Daoy (cell line): ENCODE measurements at places on chromosomes 2 and 18. TPM values are rescaled to one million over a fixed set of nuclear protein-coding genes. Genes with fewer than 3 reads are reported as not detected.

Gene OR6B2
- not detected in 2 replicates for total RNA-seq

Gene TYMS
- 14.1 and 20.9 TPM in 2 replicates for total RNA-seq

Gene RAD51AP2
- not detected in 2 replicates for total RNA-seq

Gene FEV
- 0.34 TPM in 1 of 2 replicates, not detected in the other for total RNA-seq

Gene ATP6V1B1
- total RNA-seq = 0.40 TPM in 1 of 2 replicates, not detected in the other

Gene IL18R1
- total RNA-seq = 4.6 and 7.0 TPM in 2 replicates

Gene ALPG
- total RNA-seq = not detected in 2 replicates

Gene IL36B
- not detected in 2 replicates for total RNA-seq

Gene C2orf74
- 10.5 and 13.4 TPM in 2 replicates for total RNA-seq

Gene FSIP2
- not detected in 2 replicates for total RNA-seq

Gene CHRNA1
- total RNA-seq = not detected in 2 replicates

Gene SCN9A
- total RNA-seq = 0.29 and 0.54 TPM in 2 replicates

Gene PSMD14
- 347 and 407 TPM in 2 replicates for total RNA-seq

Gene B3GNT7
- 0.63 and 1.1 TPM in 2 replicates for total RNA-seq

Gene EHD3
- total RNA-seq = 2.6 and 4.1 TPM in 2 replicates

Gene SP9
- 0.24 and 0.69 TPM in 2 replicates for total RNA-seq

Gene UGT1A3
- total RNA-seq = not detected in 2 replicates

Gene SRD5A2
- total RNA-seq = not detected in 2 replicates

Gene ELOA2
- total RNA-seq = not detected in 2 replicates

Gene ABCG8
- not detected in 2 replicates for total RNA-seq

Gene ABHD1
- 1.7 TPM in 1 of 2 replicates, not detected in the other for total RNA-seq

Gene GPR39
- 5.5 and 8.1 TPM in 2 replicates for total RNA-seq

Gene FAM237A
- total RNA-seq = not detected in 2 replicates

Gene NEB
- total RNA-seq = 0.17 and 0.48 TPM in 2 replicates

Gene PLEKHB2
- 70.5 and 91.5 TPM in 2 replicates for total RNA-seq

Gene RND3
- 75.7 and 82.3 TPM in 2 replicates for total RNA-seq

Gene MREG
- 14.8 and 18.0 TPM in 2 replicates for total RNA-seq

Gene WNT10A
- 0.11 and 0.12 TPM in 2 replicates for total RNA-seq

Gene HNMT
- total RNA-seq = 1.6 and 7.1 TPM in 2 replicates

Gene WIPF1
- total RNA-seq = 5.4 and 15.1 TPM in 2 replicates

Gene COBLL1
- 4.6 and 6.7 TPM in 2 replicates for total RNA-seq

Gene INHBB
- 0.29 and 1.0 TPM in 2 replicates for total RNA-seq

Gene ERBB4
- 0.03 and 0.06 TPM in 2 replicates for total RNA-seq

Gene CYP27A1
- 0.77 and 0.80 TPM in 2 replicates for total RNA-seq

Gene LBX2
- total RNA-seq = 0.97 and 1.7 TPM in 2 replicates

Gene SERPINB2
- total RNA-seq = 17.2 and 18.1 TPM in 2 replicates

Gene MAL
- total RNA-seq = 0.29 and 5.7 TPM in 2 replicates

Gene CXCR1
- not detected in 2 replicates for total RNA-seq

Gene REEP1
- total RNA-seq = 4.1 TPM in 2 replicates

Gene ADGRF3
- 0.06 TPM in 1 of 2 replicates, not detected in the other for total RNA-seq

Gene EMILIN1
- 6.0 and 10.2 TPM in 2 replicates for total RNA-seq

Gene CCDC150
- total RNA-seq = 12.0 and 12.1 TPM in 2 replicates

Gene TBR1
- not detected in 2 replicates for total RNA-seq

Gene FSHR
- total RNA-seq = not detected in 2 replicates

Gene RHOB
- 115 and 121 TPM in 2 replicates for total RNA-seq

Gene SAG
- not detected in 2 replicates for total RNA-seq

Gene CAPN14
- 0.11 TPM in 1 of 2 replicates, not detected in the other for total RNA-seq

Gene LRRTM4
- total RNA-seq = 0.29 TPM in 1 of 2 replicates, not detected in the other

Gene SCG2
- 0.95 and 3.0 TPM in 2 replicates for total RNA-seq
